ENCODE measurements at places on chromosomes 3 and 15.

- no peak for DNase-seq
These were observed 7.0 kb downstream of the SUCLG2 start for GRCh38 chr3:67647390-67647878.

DNA sequence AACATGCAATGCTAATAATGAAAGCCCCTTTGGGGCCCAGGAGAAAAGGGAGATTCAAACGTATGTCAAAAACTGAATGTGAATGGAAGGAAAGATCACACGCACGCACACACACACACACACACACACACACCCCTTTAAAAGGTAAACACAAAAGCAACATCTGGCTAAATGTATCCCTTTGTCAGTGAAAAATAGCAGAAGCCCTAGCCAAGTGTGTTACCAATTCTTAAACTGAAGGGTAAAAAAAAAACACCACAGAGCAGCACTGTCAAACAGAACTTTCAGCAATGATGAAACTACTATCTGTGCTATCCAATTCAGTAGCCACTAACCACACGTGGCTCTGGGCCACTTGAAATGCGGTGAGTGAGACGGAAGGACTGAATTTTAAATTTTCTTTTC is 4.9 kb downstream of the RFTN1 start:
- no peak for DNase-seq

GRCh38 chr3:14948609-14949038 is 1.2 kb downstream of the NR2C2 start:
- no peak for DNase-seq

DNA sequence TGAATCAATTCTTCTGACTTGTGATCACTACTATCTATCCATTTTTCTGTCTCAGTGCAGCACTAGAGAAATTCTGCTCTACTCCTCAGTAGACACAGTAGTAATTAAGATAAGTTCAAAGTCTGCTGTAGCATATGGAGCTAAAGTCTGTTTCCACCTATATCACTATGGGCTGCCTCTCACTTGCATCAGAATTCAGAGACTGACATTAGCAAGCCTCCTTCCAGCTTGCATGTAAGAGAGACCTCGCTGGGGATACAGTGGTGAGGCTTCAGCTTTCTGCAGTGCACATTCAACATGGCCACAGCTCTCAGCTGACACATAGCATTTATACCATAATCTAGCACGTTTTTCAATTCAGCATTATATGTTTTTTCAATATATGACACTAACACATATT is 217.0 kb downstream of the PLOD2 start:
- no peak for DNase-seq

DNA sequence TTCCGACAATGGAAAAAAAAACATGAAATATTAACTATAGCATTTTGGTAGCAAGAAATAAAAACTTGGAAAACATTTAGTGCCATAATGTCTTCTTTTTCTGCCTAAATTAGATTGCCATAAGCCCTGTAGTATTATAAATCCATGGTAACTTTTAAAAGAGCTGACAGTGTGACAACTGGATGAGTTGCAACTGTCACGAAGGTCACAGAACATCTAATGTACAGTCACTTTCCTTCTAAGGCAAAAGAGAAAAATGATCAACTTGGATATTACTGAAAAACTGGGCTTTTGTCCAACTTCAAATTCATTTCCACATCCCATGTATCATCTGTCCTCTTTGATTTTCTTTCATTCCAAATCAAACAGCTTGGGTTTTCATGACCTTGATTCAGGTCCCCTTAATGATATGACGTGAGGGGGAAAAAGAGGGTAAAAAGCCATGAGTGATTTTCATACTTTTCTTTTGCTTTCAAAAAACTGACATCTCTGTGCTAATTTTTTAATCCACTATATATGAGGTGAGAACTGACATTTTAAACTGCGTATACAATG is 602 bp downstream of the CPB1 start:
- no peak for DNase-seq

DNA sequence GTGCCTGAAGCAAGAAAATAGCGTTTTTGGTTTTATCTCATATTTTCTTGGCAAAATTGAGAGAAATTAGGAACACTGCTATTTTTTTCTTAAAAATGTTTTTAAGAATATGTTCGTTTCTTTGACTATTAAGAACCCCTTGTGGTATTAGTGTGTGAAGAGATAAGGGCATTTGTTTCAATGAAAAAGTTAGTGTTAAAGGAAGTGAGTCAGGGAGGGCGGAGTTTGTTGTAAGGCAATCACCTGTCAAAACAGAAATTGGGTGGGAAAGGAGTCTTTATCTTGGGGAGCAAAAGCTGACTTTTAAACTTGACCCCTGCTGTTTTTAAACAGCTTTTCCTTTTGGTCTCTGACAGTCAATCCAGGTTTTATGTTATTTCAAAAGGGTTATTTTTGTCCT is 4.2 kb downstream of the RAP2B start:
- no peak for DNase-seq

DNA sequence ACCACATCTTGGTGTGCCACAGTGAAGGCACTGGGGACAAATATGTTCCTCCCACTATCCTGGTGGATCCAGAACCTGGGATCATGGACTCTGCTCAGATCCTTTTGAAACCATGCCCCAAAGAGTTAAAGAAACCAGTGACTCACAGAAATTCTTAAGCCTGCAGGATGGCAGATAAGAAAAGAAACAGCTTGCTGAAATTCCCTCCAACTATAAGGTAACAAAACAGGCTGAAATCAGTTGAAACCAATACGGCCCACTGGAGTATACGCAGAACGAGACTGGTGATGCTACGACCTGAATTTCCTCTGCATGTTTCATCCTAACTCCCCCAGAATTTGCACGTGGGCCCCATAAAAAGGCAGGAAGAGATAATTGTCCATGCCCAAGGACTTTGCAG is 209.6 kb downstream of the TJP1 start:
- DNase-seq: no peak

DNA sequence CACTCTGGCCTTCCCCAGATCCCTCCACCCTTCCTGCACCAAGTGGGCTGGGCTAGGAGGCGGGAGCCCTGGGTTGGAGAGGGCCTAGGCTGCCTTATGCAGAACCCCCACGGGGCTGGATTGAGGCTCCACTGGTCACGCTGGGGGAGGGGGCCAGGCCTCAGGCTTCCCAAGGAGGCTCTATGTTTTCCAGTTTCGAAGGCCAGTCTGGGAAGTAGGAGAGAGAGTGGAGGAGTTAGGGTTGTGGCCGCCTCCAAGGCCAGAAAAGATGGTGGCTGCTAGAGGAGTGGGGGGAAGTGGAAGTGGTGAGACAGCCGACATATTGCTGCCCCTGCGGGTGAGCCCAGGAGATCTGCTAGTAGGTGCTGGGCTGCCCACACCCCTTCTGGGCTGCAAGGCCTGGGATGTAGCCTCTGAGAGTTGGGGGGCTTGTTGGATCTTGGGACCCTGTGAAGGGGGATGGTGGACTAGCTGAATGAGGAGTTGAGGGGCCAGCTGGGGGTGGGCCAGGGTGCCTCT is 1.2 kb downstream of the GNAI2 start:
- no peak for DNase-seq

Data from stimulated activated CD8-positive, alpha-beta memory T cell treated with anti-CD3 and anti-CD28 coated beads, Interleukin-4, amount 100 ng/mL, for 24 hours (primary cell).